ENCODE measurements at places on chromosomes 12 and 14.

- no peak for DNase-seq
Observed at GRCh38 chr14:23117371-23118020, 1.6 kb downstream of the CEBPE start.

- DNase-seq = no peak
Observed at GRCh38 chr14:75702122-75702521, 41.1 kb downstream of the TTLL5 start.

GRCh38 chr12:7650091-7650490 is 15.6 kb downstream of the APOBEC1 start:
- DNase-seq = no peak

DNA sequence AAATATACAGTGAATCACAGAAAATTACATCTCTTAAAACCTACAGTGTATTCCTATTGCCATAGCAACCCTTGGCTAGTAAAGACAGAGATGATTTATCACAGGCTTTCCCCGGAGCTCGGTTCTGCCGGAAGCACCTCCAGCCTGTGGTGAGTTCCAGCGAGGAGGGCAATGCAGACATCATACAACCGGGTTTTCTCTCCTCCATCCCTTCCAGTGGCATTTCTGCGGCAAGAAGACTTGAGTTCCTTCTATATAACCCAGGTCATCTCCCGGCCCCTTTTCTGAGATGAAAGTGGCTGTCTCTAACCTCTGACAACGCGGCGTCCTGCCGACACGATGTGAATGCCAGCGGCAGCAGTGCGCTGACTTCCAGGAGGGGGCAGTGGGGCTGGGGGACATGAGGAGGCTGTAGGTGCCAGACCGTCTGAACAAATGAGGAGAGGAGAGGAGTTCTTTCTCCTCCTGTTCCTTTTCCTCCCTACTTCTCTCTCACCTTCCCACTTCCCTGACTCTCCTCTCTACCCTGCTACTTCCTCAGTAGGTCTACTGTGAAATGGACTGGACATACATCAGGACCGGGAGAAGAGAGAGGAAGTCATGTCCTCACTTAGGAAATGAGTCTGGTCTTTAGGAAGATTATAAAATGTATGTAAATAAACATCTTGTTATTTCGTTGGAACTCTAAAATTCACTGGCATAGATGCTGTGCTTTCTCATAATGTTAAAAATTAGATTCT is 68.6 kb upstream of the MAX start:
- peak; percentile 65 for DNase-seq

GRCh38 chr12:31966558-31967205 is 7.5 kb downstream of the RESF1 start:
- DNase-seq = no peak

GRCh38 chr14:38124506-38124905 is 83.2 kb upstream of the SSTR1 start:
- no peak for DNase-seq

DNA sequence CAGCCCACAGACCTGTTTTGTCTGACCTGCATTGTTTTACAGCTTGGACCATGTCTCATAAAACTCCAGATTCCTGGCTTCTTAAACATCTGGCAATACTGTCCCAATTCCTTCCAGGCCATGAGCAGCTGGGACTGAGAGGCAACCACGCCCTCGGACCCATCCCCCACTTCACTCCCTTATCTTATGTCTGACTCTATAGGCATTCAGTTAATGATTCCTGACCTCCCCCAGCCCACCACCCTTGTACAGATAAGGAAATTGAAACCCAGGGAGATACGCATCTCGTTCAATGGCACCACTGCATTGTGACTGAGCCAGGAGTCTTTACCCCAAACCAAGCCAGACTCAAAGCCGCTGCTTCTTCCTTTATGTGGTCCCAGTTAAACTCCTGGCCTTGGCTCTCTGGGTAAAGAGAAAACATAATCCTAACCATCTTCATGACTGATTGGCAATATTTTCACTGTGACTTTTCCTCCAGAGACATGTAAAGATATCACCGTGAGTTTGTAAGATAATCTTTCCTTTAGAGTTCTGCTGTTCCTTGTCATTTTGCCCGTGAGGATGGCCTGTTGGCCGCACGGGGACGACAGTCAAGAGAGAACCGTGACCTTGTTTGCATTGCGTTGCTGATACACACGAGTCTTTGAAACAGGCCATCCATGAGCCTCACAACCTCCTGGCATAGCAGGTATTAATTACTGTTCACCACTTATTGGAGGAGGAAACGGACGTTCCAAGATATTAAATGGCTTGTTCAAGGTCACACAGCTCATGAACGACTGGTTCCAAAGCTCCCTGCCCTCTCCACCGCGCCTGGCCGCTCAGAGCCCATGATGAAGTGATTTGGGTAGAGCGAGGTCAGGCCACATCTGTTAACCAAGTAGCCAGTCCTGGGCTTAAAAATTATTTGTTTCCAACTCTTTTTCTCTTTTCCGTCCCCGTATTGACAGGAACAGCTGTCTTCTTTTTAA is 39.4 kb downstream of the MAP1LC3B2 start:
- DNase-seq = no peak

GRCh38 chr12:55717011-55718007 is 1.5 kb downstream of the BLOC1S1 start:
- DNase-seq = no peak

Measured in NCI-H526 (cell line).